AG10803 (cell line): ENCODE measurements at places on chromosomes 7 and 10.
A peak's percentile ranks its signal among the peaks of the same experiment; 100 is the strongest.

DNA sequence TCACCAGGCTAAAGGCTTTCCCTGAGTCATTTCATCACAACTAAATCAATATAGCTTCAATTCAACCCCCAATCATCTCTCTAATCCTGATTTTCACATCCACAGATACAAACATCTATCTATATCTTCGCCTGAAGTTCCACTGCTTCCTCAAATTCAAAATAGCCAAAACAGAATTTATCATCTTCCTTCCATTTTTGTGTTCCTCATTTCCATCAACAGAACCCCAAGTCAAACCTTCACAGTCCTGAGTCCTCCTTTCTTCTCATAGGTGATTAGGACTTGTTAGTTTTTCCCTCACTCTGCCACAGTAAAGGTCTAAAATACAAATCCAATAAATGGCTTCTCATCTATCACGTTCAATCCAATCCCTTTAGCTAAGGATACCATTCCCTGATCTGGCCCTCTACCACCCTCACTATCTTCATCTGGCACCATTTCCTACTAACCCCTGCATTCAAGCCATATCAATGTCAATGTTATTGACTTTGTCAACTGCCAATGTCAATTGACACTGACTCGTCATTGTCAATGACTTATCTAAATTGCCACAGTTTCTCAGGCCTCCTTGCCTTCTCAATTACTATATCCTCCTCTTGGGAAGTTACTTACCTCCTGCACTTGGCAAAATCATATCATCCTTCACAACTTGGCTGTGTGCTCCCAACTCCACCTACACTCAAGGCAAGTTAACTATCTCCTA is 2.6 kb downstream of the HYCC1 start:
- no peak for DNase-seq

DNA sequence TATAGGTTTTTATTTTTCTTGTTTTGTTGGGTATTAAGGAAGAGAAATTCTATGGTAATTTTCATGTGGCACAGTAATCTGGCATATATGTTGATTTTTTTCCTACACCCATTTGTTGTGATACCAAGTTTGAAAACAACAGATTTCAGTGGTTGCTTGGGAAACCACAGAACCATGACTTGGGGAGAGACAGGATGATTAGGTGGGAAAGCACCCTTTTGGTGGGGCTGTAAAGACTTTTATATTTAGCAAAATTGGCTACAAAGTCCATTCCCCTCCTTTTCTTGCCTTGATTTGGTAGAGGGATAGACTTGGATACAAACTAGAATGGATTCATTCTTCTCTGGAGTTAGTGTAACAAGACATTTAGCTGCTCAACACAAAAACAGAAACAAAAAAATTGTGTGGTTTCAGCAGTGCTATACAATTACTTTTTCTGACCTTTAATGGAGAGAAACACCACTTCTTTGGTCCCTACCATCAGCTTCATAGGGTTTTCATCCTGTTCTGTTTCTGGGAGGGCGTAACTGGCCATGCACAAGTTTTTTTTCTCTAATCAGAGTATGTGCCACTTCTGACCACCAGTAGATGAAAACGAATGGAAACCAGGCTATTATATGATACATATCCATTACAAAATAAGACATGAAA is 52.7 kb downstream of the FIGNL1 start:
- no peak for DNase-seq

GRCh38 chr7:133742709-133743538 is 384.2 kb upstream of the LRGUK start:
- peak; percentile 36 for DNase-seq

DNA sequence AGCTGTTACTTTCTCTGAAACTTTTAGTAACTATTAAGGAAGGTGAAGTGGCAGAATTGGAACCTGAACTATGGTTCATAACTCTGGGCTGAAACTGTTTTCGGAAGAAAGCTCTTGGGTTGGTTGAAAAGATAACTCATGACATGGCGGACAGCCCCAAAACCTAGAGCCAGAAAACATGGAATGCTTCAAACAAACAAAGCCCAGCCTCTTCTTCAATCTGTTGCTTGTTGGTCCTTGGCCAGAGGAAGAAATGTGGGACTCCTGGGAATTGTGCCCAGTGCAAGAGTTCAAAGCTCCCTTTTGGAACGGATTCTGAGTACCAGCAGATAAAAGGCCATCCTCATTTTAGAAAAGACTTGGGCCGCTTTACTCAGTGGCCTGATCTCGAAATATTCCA is 52.9 kb upstream of the CACNB2 start:
- DNase-seq, result peak; percentile 9

- DNase-seq, result no peak
These were observed 758.9 kb downstream of the GRM8 start for GRCh38 chr7:126493801-126494200.

GRCh38 chr7:108158776-108159175 is 28.6 kb upstream of the LAMB4 start:
- DNase-seq, result no peak

- no peak for DNase-seq
These were observed 311.6 kb downstream of the CCDC3 start for GRCh38 chr10:12689893-12690292.

DNA sequence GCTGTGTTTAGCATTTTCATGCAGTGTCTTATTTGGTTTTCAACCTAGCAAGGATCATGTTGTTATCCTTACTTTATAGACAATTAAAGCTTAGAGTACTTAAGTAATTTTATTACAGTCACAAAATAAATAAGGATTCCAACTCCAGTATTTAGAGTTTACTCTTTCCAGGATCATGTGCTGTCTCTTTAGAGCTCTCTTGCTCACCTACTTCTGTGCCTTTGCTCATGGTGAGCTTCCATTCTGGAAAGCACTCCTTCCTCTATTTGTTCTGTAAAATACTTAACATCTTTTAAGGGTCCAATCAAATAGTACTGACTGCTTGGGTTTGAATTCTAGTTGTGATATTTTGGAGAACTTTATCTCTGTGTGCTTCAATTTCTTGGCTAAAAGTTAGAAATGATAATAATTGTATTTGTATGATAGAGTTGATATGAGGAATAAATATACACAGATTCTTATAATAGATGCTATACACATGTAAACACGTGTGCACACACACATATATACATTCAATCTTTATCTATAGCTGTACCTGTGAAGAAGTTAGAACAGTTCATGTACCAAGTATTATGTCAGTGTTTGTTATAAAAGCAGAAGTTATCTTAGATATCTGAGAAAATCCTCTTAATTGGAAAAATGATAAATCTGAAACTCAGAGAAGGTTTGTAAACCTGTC is 18.2 kb upstream of the CALCR start:
- no peak for DNase-seq

DNA sequence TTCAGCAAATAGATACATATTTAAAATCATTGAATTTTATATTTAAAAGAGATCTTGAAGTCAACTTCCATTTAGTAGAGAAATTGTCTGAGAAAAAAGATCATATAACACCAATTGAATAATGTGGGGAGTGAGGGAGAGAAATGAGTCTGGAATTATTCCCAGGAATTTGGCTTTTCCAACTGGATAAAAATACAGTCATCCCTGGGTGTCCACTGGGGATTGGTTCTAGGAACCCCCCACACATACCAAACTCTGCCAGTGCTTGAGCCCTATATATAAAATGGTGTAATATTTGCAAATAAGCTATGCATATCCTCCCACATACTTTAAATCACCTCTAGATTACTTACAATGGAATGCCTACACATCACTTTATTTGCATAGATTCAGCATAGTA is 162.8 kb upstream of the SEMA3C start:
- DNase-seq, result peak; percentile 13

DNA sequence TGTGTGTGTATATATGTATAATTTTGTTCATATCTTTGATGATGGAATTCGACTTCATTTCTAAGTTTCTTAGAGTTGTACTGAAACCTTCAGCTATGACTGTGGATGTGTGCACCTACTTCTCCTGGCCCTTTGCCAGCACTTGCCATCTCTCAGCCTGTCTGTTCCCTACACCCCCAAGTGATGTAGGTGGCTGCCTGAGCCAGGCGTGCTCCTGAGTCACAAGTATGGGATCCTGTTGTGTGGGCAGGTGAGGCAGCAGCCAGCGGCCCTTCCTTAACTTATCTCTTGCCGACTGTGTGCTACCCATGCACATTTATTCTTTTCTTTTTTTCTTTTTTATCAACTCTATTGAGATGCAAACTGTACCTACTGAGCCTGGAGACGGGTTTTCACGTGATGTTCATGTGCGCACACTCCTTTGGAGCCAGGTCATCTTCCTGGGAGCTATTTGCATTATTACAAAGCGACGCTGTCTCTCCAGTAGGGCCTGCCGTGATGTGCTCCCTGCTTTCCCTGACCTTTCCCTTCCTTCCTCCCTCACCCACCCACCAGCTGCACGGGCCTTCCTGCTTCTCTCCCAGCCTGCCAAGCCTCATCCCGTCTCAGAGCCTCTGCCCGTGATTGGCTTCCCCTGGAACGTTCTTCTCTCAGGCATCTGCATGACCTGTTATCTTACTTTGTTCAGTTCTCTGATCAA is 31.3 kb upstream of the GALNT11 start:
- no peak for DNase-seq

GRCh38 chr7:28152594-28152993 is 28.0 kb downstream of the JAZF1 start:
- no peak for DNase-seq

DNA sequence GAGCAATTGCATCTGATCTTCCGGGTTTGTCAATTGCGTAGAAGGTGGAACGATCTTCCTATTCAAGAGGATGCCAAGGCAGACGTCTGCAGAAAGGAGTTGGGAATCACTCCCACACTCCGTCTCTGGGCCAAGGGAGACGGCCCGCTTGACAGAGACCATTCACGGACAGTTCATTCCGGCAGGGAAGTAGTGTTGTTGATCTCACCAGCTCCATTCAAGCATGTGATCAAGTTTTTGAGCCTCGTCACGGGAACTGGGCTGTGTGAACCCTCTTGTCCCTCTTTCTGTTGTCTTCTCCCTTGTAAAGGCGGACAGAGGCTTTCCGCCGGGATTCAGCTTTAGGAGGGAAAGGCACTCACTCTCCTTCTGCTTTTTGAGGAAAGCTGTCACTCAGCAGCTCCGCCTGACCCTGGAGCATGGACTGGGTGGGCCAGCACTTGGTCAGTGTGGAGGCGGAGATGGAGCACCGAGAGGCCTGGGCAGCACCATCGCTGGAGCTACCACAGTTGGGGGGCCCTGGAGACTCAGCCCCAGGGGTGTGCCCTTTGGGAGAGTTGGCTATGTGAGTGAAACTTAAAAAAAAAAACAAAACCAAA is 44.9 kb downstream of the SPDYE5 start:
- DNase-seq, result no peak

GRCh38 chr7:3063016-3063753 is 19.5 kb upstream of the CARD11 start:
- no peak for DNase-seq

- peak; percentile 45 for DNase-seq
These were observed 26.3 kb upstream of the WDFY4 start for GRCh38 chr10:48658243-48658974.

- DNase-seq, result no peak
These were observed 39.2 kb upstream of the ENO4 start for GRCh38 chr10:116810120-116810500.

- no peak for DNase-seq
These were observed 87.8 kb downstream of the DNMBP start for GRCh38 chr10:99921948-99922347.

DNA sequence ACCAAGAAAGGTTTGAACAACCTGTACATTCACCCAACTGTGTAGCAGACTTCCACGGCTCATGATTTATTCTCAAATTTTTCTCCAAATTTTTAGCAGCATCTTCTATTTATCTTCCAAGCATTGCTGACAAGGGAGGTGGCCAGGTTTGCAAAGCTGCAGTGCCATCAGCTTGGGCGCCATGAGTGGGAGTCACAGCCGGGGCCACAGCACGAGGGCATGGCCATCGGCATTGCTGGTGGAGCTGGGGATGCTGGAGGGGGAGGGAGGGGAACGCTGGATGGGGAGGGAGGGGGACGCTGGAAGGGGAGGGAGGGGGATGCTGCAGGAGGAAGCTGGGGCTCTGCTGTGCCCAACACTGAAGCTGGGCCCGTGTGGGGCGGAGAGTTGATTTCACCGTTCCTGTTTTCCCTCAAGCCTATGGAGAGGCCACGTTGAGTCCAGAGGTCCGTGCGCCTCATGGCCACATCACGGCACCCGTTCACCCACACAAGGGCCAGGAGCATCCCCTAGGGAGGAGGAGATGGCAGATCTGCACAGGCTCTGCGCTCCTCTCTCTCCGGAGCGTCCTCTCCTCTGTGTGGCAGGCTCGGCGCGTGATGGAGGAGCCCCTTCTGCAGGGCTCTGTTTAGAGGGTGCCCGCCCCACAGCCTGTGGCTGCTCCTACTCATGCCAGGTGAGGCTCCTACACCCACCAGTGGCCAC is 520.2 kb downstream of the DNAJB6 start:
- no peak for DNase-seq

- DNase-seq, result no peak
These were observed 92.6 kb downstream of the OAT start for GRCh38 chr10:124325998-124326636.
